ENCODE measurements at places on chromosomes 3 and 15. TPM values are rescaled to one million over a fixed set of nuclear protein-coding genes. Genes with fewer than 3 reads are reported as not detected.

DNA sequence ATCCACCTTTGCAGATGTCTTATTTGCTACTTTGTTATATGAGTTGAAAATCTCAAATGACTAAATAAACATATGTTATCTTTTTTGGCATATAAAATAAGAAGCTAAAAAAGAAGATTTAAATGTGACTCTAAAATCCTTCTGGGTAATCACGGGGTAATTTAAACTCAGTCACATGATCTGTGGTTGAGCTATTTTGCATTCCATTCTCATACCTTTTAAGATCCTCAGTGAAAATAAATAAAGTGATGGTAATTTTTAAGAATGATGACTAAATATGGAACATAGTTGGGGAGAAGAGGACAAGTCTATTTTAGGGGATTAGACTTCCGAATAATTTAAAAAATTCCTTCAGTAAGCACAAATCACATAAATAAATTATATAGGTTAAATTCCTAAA is 1076.8 kb downstream of the TUSC7 start:
- H3K27me3 ChIP-seq, result no peaks in the 10 kb centered on the region
- H3K4me3 ChIP-seq, result no peak overlapping the region
- DNase-seq, result no peak

Gene DPPA4
- total RNA-seq, result 13.6 TPM

Gene SHQ1
- total RNA-seq, result 22.6 TPM

Gene ATP13A5
- 0.05 TPM for total RNA-seq

DNA sequence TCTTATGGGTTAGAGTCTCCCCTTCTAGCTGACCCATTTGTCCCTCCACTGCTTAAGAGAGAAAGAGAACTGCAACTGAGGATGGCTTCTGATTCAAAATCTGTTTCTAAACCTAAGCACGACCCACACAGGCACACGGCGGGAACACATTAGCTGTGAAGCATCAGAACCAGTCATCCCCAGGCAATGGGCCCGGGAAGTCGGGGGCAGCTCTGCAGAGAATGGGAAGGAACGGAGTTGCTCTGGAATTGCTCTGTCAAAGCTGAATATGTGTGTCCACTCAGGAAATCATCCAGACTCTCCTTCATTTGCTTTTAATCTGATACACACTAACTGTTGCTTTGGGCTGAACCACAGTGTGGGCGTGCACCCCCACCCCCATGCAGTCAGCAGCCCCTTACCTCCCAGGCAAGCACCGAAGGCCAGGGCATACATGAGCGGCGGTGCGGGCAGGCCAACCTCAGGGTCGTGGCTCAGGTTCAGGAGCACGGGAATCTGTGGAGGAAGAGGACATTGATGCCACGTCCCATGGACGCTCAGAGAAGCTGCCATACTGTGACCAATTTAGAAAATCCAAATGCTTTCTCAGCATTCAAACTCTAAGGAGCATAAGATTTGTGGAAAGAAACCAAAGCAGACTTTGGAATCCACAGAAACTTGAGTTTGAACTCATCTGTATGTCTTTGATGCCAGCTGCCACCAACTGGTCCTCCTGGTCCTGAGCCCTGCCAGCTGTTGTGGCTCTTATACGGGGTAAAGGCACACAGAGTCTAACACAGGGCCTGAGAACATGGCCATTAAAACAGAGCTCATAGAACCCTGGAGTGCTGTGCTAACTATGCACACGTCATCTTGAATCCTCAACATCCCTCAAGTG is 247.9 kb downstream of the OCA2 start:
- H3K27ac ChIP-seq, result no peak overlapping the region
- no peak overlapping the region for H3K4me3 ChIP-seq
- H3K4me1 ChIP-seq, result no peaks in the 10 kb centered on the region
- H3K27me3 ChIP-seq, result no peaks in the 10 kb centered on the region

- H3K4me3 ChIP-seq, result no peak overlapping the region
- no peak for DNase-seq
- H3K27me3 ChIP-seq, result peaks cover 28% of the 10 kb centered on the region
- H3K4me1 ChIP-seq, result peaks cover 15% of the 10 kb centered on the region
Observed at GRCh38 chr3:186360779-186361178, 1.3 kb downstream of the DGKG start.

DNA sequence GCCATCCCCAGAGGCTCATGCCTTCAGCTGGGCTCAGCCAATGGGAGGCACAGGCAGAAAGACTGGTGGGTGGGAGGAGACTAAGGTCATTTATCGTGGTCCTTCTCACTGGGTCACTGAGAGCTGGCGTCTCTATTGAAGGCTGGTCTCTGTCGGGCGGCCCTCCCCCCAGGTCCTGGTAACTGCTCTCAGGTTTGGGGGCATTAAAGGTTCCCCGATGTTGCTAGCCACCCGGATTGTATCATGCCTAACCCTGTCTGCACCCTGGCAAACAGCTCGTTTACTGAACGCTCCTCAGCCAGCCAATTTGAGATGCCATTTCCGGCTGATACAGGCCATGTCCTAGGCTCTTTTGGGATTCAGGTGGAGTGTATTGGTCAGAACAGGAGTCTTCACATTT is 10.5 kb downstream of the SELENOS start:
- no peak overlapping the region for H3K4me3 ChIP-seq
- H3K27ac ChIP-seq, result no peak overlapping the region
- no peaks in the 10 kb centered on the region for H3K4me1 ChIP-seq
- DNase-seq, result no peak

Gene SEMA5B
- total RNA-seq, result 0.99 TPM

DNA sequence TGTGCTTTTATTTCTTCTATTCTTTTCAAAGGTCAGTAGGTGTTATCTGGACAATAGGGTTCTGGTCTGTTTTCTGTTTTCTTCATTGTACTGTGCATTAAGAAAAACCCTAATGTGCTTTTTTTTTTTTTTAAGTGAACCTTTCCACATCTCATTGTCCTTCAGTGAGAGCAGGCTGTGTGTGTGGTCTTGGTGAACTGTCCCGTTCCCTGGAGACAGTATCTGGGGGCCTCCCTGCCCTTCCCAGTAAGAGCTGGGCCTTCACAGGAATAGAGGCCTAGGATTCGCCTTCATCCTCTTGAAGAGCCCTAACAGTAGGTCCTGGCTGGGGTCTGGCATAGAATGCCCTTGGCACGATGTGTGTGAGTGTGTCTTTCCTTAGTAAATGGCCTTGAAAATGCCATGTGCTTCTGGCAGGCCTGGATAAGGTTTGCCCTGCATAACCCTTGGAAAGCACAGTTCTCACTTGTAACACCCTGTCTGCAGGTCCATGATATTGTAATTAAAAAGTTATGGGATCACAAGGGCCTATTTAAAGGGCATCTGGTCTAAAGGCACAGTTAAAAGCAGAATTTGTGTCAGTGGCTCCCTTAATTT is 81.2 kb downstream of the IGF1R start:
- H3K27me3 ChIP-seq, result no peaks in the 10 kb centered on the region
- DNase-seq, result no peak
- peaks cover 43% of the 10 kb centered on the region for H3K4me1 ChIP-seq
- H3K4me3 ChIP-seq, result no peak overlapping the region

- no peaks in the 10 kb centered on the region for H3K27me3 ChIP-seq
- no peaks in the 10 kb centered on the region for H3K36me3 ChIP-seq
- DNase-seq, result no peak
- H3K4me3 ChIP-seq, result no peak overlapping the region
- peaks cover 55% of the 10 kb centered on the region for H3K4me1 ChIP-seq
- no peak overlapping the region for H3K27ac ChIP-seq
Observed at GRCh38 chr3:128323206-128324081, 143.2 kb downstream of the DNAJB8 start.

DNA sequence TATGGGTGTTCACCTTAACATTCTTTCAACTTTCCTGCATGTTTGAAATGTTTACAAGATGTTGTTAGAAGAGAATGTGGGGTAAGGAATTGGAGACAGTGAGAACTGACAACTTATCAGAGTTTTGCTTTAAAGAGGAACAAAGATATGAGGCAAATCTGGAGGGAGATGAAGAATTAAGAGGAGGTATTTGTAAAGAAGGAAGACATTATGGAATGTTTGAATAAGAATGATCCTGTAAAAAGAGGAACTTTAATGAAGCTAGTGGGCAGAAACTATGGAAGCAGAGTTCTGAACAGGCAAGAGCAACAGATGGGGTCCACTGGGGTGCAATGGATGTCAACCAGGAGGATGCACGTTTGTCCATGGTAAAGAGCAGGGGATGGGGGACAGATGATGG is 27.7 kb downstream of the PLD1 start:
- H3K27me3 ChIP-seq, result no peaks in the 10 kb centered on the region
- H3K27ac ChIP-seq, result no peak overlapping the region
- no peak overlapping the region for H3K4me3 ChIP-seq

DNA sequence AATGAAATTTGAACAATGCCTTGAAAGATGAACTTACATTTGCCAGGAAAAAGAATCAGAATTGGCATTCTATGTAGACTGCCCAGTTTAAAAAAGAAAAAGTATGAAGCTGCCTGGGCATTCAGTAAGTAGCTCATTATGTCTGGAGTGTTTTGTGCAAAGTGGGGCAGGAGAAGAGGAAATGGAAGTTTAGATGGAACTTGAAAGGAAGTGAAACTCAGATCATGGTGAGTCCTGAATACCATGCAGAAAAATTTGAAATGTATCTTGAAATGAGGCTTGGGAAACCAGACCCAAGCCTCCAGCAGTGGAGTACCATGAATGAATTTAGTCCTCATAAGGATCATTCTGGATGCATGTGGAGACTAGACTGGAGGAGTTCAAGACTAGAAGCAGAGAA is 4.8 kb upstream of the MORC1 start:
- no peak overlapping the region for H3K27ac ChIP-seq
- no peaks in the 10 kb centered on the region for H3K36me3 ChIP-seq
- no peaks in the 10 kb centered on the region for H3K27me3 ChIP-seq
- H3K4me3 ChIP-seq, result no peak overlapping the region

Gene CDCP1
- 0.52 TPM for total RNA-seq

All from thymus (tissue), 14 donors.